ENCODE measurements at places on chromosomes 1 and 21.

DNA sequence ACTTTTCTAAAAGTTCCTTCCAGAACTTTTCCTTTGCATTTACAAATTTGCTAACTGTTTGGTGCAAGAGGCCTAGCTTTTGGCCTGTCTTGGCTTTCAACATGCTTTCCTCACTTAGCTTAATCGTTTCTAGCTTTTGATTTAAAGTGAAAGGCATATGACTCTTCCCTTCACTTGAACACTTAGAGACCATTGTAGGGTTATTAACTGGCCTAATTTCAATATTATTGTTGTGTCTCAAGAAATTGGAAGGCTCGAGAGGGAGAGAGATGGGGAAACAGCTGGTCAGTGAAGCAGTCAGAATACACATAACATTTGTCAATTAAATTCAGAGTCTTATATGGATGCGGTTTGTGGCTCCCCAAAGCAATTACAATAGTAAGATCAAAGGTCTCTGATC lies 63.0 kb upstream of the MPC2 start:
- DNase-seq = no peak

DNA sequence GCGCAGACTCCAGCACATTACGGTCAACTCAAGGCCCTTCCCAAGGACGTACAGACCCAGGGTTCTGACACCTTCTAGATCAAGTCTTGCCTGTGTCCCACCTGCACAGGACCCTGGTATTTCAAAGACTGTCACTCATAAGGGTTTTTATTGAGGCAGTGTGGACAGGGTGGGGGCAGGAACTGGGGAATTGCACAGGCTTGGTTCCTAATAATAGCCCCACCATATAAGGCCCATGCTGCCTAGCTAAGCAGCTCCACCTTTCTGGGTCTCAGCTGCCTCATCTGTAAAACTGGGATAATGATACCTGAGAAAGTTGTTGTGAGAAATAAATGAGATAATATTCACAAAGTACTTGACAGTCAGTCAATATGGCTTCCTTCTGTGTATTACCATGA lies 55.3 kb upstream of the PUM1 start:
- no peak for DNase-seq

- peak; percentile 26 for DNase-seq
Observed at GRCh38 chr1:179080866-179081686, 794 bp upstream of the TOR3A start.

GRCh38 chr1:118160806-118161205 lies 24.2 kb downstream of the SPAG17 start:
- no peak for DNase-seq

DNA sequence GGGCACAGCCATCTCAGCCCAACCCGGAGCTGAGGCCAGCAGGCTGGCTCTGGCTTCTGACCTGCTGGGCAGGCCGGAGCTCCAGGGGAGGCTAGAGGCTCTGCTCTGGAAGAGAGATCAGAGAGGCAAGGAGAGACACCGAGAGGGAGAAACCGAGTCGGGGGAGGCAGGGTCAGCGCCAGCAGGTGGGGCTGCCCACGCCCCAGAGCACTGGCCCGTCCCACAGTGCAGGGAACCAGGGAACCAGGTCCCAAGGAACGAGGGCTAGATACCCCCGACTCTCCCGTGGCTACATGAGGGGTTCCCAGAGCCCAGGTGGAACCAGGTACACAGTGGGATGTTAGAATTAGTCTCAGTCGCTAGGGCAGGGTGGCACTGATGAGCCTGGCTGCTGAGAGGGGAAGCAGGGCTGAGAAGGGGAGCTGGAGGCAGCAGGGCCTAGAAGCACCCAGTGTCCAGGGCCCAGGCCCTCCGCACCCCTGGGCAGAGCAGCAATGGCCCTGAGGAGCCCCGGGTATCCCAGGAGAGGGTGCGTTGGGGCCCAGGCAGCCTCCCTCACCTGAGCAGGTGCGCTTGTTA lies 2.1 kb downstream of the MASP2 start:
- no peak for DNase-seq

DNA sequence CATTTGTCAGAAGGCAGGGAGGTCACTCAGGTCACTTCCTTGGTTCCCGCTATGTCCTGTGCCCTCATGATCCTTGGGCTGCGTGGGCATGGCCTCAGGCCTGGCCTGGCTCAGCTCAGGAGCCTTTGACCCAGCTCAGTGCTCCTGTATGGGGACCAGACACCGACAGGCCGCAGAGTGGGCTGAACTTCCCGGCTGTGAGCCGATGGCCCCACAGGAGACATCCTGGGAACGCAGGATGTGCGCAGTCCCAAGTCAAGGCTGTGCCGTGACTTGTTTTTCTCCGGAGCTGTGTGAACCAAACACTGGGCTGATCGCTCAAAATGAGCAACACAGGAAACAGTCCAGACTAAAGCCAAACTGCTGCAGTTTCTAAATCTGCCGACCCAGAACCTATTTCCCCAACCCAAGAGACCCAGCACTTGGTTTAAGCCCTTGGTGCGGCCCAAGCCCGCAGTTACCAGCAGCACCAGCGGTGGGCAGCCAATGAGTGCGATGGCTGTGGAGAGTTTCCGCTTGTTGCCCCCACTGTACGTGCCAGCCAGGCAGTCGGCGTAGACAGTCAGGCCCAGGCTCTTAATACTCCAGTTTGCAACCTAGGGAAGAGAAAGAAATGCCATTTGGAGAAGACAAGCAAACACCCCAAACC lies 92.3 kb upstream of the GCLM start:
- no peak for DNase-seq

DNA sequence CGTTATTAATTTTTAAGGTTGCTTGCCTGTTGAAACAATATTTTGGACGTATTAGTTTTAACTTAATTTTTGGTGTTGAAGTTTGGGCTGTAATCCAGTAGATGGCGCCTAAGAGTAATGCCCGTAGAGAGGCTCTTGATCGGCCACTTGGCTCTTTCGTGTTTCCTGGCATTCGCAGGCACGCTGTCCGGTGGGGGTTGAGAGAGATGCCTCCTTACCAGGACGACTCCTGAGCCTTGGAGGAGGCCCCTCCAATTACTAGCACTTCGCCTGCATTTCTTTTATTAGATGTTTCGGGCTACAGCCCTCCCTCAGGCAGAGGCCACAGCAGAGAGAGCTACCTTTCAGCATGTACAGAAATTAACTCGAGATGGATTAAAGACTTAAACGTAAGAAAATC lies 12.0 kb downstream of the OR2M4 start:
- DNase-seq = peak; percentile 31

DNA sequence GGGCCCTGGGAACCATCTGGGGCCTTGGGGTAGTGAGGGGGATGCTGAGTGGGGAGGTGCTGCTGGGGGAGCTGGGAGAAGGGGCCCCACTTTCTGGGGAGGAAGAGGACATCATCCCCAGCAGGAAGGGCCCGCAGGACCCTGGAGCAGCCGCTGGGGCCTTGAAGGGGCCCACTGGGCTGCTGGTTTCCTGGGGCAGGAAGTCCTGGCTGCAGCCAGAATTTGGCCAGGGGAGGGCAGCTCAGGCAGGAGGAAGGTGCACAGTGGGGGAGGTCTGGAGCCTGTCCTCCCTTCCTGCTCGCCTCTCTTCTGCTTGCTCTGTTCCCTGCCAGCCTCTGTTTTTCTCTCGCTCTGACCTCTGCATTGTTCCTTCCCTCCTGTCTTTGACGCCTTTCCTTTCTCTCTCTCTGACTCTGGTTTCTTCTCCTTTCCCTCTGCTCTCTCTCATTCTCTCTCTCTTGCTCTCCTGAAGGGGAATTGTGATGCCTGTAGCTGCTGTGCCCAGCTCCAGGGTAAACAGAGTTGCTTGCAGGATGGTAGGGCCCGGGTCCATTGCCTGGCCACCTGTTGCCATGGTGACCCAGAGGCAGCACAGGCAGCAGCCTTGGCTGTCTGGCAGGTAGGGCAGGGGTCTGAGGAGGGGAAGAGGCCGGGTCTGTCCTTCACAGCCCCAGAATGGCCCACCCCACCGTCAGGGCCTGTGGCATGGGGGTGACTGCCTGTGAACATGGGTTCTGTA lies 23.9 kb downstream of the ACOT11 start:
- DNase-seq = no peak

All from Caki2 (cell line).